Stimulated activated CD8-positive, alpha-beta memory T cell treated with anti-CD3 and anti-CD28 coated beads, Interleukin-7, amount 100 ng/mL, for 1 hour (primary cell): ENCODE measurements at places on chromosomes 3 and 15.

DNA sequence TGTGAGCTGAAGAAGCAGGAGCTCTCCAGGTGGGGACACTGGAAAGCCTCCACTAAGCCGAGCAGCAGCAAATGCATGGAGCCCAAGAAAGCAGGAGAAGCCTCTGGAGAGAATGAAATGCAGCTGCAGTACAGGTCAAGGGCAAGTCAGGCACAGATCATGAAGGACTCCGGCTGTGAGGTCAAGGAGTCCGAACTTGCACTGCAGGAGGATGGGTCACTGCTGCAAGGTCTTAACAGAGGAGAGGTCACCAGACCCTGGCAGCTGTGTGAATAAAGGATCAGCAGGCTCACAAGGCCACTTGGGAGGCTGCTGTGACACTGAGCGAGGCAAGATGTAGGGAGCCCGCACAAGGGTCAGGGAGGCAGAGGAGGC lies 24.7 kb upstream of the SLC41A3 start:
- DNase-seq: no peak

GRCh38 chr15:101633356-101633755 lies 18.8 kb downstream of the TM2D3 start:
- no peak for DNase-seq

DNA sequence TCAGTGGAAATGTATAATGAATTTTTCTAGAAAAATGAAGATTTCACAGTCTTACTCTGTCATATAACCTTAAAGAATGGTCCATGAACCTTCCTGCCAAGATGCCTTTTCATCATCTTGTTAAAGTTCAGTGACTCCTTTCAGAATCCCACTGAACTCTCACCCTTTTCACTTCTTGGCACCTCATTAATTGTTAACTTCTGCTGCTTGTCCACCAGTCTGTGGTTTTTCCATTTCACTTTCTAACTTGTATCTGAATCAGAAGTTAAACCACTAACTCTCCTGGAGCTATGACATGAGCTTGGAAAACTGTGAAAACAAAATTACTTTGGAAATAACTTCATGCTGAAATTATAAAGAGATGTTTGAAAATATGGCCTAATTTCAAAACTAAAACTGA lies 281.2 kb upstream of the ALCAM start:
- no peak for DNase-seq

DNA sequence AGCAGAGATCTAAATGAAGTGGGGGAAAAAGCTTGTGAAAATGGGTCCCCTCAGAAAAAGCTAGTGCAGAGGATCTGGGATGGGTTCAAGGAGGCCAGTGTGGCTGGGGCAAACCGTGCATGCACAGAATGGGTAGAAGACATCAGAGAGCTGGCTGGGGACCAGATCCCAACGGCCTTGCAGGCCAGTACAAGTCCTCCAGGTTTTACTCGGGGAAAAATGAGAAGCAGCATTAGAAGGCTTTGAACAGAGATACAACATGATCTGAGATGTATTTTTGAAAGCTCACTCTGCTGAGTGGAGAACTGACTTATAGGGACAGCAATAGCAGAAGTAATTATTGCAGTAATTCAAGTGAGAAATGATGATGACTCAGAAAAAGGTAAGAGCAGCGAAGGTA lies 114.5 kb downstream of the HERC1 start:
- DNase-seq: no peak

- DNase-seq: no peak
Observed at GRCh38 chr3:149969110-149969939, 1.4 kb downstream of the PFN2 start.

GRCh38 chr3:15262021-15262420 lies 56.0 kb downstream of the CAPN7 start:
- DNase-seq: no peak

DNA sequence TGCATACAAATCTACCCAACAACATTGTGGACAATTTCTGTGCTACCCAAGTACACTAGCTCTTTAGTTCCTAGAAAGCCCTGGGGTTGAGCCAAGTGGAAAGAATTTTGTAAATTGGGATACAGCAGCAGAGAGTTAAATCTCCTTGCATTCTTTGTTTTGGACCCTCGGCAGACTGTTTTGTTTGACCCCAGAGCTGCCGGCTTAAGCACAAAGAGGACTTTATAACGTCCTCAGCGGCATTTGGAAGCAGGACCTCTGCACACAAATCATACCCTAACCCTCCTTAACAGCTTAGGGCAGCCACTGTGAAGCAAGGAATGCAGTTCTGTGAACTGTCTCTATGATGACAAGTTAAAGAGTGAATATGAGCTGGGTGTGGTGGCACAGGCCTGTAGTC lies 415.3 kb downstream of the CNTN4 start:
- no peak for DNase-seq

GRCh38 chr15:65778269-65778668 lies 13.8 kb downstream of the DENND4A start:
- no peak for DNase-seq

DNA sequence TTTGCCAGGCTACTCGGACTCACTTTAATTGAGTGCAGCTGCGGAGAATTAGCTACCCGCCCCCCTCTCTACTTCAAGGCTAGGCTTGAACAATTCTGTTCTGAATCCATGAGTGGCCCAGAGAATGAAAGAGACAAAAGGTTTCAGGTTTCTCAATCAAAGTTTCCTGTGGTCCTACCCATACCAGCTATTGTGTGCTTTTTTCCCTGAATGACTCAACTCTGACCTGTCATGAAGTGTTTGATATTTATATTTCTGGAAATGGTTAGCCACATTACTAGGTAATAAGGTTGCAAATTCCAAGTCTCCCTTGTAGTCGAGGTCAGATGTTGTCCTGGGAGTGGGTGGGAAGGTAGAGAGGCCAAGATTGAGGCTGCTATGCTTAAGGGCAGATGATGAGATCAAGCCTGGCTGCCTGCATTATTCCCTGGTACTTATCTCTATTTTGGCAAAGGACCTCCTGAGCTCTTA lies 392.7 kb upstream of the TBL1XR1 start:
- DNase-seq: no peak

DNA sequence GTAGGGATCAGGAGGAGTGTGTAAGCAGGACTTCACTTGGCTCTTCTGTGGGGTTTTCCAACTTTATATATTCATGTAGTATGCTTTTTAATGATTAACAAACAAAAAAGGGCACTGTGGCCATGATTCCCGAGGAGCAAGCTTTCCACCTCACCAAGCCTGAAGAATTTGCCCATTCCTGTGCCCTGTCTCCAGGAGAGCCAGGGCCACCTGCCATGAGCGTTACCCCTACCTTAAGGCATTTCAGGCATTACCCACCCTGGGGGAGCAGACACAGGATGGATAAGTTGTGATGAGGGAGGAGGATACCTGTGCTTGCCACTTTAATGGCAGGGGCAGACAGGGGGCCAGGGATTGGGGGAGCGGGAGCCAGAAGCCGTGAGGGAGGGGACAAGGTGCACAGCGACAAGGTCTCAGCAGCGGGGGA lies 3.0 kb downstream of the TRPM1 start:
- no peak for DNase-seq

DNA sequence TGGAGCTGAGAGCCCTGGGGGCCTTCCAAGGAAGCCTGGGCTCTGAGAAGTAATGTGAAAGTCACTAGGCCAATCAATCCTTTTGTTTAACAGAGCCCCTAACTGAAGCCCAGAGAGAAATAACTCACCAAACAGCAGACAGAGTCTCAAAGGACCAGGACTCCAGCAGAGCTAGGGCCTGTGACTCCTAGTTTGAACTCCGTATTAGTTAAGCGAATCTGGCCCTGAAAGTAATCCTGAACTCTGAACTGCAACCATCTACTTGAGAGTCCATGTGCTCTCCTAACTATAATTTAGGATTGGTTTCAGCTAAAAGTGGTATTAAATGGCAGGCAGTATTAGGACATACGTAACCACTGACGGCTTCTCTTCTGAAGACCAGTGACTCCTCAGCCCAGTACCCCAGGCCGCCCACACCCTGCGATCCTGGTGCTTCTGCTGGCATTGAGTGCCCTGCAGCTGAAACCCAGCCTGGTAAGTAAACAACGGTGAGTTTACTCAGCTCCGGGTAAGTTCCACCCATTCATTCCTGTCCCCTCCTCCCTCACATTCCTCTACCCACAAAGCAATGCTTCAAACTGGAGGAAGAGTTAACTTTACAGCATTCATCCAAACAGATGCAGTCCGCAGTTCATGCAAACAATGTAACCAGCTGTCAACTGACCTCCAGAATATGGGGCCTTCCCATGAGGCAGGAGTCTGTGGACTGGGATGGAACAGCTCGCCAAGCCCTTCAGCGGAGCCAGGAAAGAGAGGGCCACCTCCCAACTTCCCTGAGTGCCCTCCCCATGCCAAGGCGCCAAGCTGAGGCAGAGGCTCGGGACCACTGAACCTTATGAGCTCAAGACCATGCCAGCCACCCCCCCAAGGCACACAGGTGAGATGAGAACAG lies 7.3 kb downstream of the MYO5C start:
- no peak for DNase-seq

- DNase-seq: no peak
Observed at GRCh38 chr15:89797678-89798201, 16.9 kb downstream of the ANPEP start.

GRCh38 chr3:10377148-10377725 lies 56.3 kb upstream of the SEC13 start:
- DNase-seq: no peak

DNA sequence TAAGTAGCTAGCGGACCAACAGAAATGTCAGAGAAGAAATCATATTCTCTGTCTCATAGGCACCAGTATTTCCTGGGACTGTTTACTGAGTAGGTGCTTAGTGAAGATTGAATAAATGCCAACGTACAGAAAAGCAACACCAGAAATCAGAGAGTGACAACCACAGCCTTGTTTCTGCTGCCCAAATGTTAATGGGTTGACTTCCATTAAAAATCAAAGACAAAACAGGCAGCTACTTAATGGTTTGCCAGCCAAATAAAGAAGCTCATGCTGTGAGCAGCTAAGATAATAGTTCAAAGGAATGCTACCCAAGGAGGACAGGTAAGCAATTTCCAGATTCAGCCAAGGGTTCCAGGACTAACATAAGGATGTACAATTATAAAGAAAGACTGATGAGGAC lies 270.7 kb downstream of the THSD4 start:
- no peak for DNase-seq

DNA sequence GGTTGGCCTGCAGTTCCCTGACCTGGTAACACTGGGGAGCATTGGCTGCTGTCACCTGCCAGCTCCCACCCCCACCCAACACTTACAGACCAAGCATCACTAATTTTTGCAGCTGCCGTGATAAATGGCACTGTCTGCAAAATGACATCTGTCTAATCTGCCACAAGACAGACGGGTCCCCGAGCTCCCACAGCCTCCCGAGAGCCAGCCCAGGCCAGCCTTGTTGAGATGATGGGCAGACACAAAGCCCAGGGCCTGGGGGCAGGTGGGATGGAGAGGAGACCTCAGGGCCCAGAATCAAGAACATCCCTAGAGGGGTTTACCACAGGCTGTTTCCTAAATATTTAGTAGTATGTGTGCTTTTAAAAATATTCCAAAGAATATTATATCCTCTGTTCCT lies 203.4 kb downstream of the TBC1D2B start:
- DNase-seq: no peak

GRCh38 chr3:141057946-141058800 lies 7.0 kb downstream of the SPSB4 start:
- DNase-seq: no peak

- DNase-seq: no peak
Observed at GRCh38 chr3:10702961-10703740, 112.9 kb upstream of the SLC6A11 start.

DNA sequence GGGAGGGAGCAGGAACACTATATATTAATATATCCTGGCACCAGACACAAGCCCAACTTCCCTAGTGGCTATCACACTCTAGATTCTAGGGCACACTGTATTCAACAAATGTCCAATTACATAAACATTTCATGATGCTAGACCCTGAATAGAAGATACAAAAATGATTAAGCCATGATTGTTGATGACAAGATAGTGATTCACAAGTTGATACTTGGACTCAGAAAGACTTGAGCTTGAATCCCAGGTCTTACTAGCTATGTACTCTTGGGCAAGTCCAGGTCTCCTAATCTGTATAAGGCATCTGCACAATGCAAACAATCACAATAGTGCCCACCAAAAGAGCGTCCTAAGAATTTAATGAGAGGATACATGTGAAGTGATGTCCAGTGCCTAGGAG lies 10.0 kb upstream of the SNTN start:
- no peak for DNase-seq

DNA sequence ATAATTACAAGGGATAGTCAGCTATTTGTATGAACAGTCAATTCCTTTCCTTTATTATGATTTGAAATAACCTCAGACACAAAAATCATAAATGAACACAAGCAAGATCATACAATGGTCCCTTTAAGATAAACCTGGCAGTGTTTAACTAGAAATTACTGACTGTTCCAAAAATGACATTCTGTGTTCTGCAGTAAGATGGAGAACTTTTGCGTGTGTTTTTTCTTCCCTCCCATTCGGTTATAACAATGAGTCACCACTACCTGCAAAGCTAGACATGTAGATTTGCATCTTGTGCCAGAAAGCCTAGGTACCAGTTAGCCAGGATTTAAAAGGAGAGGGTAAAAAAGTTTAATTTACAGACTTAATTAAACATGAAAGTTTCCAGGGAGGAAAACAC lies 248.2 kb upstream of the ADAMTS9 start:
- DNase-seq: no peak

DNA sequence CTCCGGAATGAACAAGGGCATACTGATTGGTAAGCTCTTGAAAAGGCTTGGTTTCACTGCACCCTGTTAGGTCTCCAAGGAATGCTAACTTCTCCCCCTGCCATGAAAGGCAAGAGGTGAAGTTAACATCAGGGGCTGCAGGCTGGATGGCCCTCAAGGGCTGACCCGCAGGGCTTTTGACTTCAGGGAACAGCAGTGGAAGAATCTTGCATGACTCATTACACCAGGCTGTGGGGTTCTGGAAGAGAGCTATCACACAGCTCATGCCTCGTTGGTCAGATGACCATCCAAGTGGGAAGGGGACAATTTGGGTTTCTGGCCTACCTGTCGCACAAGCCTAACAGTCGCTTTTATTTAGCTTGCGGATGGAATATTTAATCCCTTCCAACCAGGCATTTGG lies 23.6 kb upstream of the ATG7 start:
- DNase-seq: no peak

- DNase-seq: no peak
Observed at GRCh38 chr15:61025781-61026180, 203.3 kb downstream of the RORA start.

GRCh38 chr3:197507081-197507480 lies 48.7 kb downstream of the BDH1 start:
- no peak for DNase-seq
